Jurkat, Clone E6-1 (cell line): ENCODE measurements at places on chromosomes 13 and 19.

- no peak for DNase-seq
Measured at GRCh38 chr13:44874886-44875630, 114.2 kb downstream of the NUFIP1 start.

- peak; percentile 84 for DNase-seq
Measured at GRCh38 chr19:662962-663681, at the start of gene RNF126. Gene RNF126, minus strand, starts transcription at chr19:663214. Its CDS starts 93 bp downstream, at chr19:663121.

DNA sequence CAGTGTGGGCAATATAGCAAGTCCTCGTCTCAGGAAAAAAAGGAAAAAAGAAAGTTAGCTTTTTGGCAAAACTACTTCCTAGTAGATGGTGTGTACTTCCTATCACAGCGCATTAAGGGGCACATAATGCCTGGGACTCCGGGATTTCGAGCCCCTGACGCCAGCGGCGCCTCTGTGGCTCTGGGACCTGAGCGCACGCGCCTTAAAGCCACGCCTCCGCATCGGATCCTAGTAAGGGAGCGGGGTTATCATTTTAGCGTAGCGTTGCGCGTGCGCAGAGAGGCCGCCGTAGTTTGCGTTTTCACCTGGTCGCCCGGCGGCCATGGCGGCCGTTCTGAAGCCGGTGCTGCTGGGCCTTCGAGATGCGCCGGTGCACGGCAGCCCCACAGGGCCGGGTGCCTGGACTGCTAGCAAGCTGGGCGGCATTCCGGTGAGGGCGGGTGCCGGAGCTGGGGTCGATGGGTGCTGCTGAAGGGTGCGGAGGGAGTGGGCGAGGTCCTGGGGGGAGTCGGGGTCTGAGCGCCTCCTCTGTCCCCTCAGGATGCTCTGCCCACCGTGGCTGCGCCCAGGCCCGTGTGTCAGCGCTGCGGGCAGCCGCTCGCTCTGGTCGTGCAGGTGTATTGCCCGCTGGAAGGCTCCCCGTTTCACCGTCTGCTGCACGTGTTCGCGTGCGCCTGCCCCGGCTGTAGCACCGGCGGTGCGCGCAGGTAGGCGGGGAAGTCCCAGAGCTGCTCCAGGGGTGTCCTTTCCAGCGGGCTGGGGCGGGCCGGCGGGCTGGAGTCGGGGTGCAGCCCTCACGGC lies at the start of gene PDCD2L:
Gene PDCD2L, plus strand, starts transcription at position 291 of the 801 bp plus-strand sequence. Its CDS starts 32 bp downstream, at position 323.
- peak; percentile 87 for DNase-seq

DNA sequence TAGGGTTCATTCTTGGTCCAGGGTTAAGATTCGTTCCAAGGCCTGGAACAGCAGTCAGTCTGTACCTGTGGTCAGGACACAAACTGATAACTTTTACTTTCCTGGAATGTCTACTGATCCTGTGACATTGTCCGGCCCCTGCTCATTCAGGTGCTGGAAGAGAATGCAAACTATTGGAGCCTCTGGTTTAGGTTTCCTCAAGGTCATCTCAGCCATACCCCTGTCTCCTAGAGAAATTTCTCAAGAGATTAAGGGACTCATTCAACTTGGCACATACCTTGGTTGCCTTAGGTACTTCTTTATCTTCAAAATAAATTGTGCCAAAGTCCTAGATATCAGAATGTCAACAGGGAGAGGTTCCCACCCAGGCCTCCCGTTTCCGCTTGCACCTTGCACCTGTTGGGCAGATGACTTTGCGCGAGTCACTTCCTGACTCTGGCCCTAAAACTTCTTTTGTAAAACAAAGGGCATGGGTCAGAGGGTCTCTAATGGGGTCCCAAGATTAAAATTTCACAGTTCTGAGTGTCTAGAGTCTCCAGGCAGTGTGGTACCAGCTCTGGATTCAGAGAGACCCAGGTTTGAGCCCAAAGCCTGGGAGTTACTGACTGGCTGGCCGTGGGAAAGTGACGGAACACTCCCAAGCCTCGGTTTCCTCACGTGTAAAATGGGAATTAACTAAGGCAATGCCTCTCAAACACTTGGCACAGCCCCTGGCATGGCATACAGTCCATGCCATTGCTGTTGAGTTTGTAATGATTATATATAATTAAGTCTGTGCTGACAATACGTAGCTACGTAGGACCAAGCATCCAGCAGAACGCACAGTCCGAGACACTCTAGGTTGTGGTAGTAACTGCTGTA lies 25.8 kb upstream of the CYP2S1 start:
- DNase-seq, result no peak

DNA sequence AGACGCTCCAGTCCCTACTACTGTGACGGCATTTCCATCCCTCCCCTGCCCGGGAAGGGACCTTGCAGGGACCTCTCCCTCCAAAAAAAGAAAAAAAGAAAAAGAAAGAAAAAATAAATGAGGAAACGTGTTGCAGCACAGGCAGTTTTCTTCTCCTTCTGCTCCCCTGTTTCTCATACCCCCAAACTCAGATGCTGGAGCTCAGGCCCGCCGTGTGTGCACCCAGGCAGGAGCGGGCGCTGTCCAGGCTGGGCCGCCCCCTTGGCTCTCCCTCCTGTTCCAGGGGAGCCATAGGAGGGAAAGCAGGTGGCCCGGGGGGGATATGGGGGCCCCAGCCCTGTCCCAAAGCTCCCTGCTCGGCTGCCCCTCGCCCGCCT lies 5.8 kb downstream of the YIPF2 start:
- DNase-seq, result no peak

- DNase-seq, result no peak
Measured at GRCh38 chr13:40470660-40471059, 195.8 kb downstream of the FOXO1 start.

DNA sequence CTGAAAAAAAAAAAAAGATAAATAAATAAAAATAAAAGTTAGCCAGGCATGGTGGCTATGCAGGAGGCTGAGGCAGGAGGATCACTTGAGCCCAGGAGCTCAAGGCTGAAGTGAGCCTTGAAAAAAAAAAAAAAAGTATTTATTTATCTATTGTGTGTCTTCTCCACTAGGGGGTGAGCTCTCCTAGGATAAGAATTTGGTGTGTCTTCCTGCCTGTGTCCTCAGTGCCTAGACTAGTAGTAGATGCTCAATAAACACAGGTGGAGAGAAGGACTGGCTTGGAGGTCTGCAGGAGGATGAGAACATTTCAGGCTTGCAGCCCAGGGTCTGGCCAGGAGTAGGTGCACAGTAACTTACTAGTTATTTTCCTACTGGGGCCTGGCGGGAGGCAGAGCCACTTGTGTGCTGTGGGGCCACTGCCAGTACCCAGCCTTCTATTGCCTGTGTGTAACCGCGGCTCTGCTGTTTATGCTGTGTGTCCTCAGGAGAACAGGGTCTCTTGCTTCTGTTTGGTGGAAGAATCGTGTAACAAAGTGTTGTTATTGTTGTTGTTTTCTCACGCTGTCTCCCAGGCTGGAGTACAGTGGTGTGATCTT lies 5.4 kb downstream of the LMTK3 start:
- peak; percentile 60 for DNase-seq

DNA sequence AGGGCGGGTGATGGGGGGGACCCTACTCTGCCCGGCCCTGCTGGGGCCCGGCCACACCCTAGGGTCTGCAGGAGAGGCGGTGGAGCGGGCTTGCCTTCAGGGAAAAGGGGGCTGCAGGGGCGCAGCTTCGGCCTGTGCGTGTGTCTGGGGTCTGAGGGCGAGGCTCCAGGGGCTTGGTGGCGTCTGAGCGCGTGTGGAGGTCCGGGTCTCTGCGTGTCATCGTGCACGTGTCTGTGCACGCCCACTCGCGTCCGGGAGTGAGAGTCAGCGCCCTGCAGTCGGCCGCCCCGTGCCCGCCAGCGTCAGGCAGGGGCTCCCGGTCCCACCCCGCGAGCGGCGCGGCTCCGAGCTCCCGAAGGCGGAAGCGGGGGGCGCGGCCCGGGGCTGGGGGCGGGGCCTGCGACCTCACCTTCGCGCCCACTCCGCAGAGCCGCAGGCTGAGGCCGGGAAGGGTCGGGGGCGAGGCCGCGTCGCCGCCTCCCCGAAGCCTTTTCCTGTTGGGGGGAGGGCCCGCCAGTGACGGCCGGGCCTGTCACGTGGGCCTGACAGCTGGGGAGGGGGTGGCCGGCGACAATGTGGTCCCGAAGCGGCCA lies at the start of gene ARHGAP45:
Gene ARHGAP45, plus strand, starts transcription at position 420 of the 593 bp plus-strand sequence. CDS start 239 bp downstream, outside the sequence.
- DNase-seq, result peak; percentile 81

DNA sequence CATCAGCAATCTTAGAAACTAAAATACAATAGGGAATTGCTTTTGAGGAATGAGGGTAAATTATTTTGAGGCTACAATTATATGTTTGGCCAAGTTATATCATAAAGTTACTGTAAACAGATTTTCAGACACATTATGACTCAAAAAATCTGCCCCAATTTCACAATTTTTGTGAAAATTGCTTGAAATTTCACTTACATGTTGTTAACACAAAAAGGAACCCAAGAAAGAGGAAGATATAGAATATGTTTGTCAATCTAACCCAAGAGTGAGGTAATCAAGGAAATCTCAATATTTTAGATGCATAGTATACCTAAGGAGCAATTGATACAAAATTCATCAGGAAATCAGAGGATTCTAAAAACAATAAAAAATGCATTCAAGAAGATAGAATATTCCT lies 73.9 kb upstream of the FNDC3A start:
- DNase-seq, result no peak

DNA sequence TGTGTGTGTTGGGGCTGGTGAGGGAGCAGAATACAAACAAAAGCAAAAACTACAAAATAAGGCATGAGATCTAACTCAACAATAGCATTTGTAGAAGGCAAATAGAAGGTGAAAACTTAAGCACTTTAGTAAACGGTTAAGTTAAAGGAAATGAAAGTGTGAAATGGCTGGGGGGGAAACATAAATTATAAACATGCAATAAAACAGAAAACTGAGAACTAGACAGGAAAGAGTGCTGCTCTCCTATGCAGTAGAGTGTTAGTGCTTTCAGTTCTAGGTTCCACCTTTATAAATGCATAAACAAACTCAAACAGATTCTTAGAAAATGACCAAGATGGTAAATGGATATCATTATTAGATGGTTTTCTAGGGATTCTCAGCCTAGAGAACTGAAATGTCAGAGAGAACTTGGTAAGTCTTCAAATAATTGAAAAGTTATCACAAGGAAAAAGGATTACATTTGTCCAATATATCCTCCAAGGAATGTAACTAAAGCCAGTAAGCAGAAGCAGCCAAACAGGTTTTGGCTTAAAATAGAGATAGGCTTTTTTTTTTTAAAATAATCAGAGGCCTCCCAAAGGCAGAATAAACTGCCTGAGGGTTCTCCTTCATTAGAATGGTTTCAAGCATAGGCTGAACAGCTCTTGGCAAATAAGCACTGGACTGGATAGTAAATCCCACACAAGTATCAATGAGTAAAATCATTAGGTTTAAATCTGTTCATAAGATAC lies 23.3 kb downstream of the RBM26 start:
- no peak for DNase-seq

DNA sequence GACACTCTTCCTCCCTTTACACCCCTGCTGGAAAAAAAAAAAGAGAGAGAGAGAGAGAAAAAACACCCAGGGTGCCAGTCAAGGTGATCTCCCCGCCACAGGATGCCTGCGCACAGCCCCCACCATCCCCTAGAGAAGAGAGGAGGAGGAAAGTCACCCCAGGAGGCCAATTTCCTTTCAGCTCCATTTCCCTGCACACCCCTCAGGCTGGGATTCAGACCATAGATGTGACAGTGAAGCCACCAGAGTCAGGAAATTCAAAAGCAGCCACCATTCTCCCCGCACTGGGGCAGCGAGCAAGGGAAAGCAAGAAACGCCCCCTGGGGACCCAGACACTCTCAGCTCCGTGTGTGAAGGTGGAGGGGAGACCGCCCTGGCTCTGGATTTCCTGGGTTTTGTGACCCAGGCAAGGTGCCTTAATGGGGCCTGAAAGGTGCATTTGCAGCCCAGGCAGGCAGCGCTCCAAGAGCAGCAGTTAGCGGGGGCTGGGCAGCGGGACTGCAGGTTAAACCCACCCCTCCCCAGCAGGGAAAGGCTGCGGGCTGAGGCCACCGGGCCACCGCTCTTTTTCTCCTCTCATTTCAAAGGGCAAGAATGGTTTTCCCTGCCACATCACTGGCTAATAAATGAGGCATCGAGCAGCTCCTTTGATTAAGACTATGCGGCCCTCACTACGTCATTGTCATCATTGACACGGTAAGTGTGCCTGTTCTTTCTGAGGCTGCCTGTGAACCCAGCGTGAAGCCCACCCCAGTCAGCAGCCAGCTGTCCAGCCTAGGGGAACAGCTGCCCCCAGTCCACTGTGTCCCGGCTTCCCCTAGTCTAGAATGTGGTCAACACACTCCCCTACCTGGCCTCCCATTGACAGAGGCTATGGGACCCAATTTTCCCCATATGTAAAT lies 83.8 kb upstream of the TM9SF2 start:
- DNase-seq, result no peak

DNA sequence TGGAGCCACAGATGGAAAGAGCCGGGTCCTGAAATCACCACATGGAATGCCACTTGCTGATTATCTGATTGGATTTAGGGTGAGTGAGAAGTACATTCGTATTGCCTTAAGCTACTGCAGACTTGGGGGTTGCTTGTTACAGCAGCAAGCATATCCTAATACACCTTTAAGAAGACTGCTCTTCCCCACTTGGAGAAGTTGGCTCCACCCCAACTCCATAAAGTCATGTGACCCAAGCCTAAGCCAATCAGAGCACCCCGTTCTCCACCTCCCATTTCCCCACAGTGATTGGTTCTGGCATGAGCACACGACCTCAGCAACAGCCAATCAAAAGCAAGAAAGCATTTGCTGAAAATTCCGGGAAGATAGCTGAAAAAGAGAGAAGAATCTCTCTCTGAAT lies 23.1 kb downstream of the CACNA1A start:
- peak; percentile 3 for DNase-seq

- no peak for DNase-seq
Measured at GRCh38 chr19:38710928-38711725, 33.1 kb downstream of the CAPN12 start.

- no peak for DNase-seq
Measured at GRCh38 chr13:51935326-51936171, 73.8 kb downstream of the CCDC70 start.

DNA sequence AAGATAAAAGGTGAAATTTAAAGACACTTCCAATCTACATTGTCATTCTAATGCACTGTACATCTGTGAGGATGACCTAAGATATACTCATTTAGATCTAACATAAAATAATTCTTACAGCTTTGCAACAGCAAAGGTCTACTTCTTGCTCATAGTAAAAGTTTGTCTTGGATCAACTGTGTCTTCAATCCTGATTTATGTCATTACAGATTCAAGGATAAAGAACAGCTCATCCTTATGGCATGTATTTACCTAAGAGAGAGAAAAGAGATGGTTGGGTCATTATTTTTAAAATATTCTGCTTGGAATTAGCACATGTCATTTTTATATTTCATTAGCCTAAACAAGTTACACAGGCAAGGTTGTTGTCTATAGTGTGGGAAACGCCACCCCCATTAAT lies 2193.1 kb downstream of the PCDH9 start:
- DNase-seq, result no peak

DNA sequence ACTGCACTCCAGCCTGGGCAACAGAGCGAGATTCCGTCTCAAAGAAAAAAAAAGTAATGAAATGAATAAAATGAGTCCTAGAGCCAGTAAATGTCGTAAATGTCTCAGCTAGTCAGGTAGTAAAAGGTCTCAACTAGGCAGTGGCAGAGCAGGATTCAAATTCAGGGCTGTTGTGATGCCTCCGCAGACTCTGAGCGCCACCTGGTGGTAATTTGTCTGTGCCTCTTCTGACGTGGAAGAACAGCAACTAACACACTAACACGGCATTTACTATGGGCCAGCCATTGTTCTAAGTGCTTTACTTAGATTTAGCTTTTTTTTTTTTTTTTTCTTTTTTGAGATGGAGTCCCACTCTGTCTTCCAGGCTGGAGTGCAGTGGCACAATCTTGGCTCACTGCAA lies 30.2 kb downstream of the CYP2F1 start:
- peak; percentile 78 for DNase-seq

GRCh38 chr19:27821418-27822018 lies 1391.4 kb downstream of the UQCRFS1 start:
- no peak for DNase-seq
